Activated CD8-positive, alpha-beta T cell treated with anti-CD3 and anti-CD28 coated beads, Interleukin-2, amount 10 ng/mL, durations not matched to agents 7 days and 5 days (primary cell): ENCODE measurements at places on chromosomes 3 and 15. TPM values are rescaled to one million over a fixed set of nuclear protein-coding genes. Genes with fewer than 3 reads are reported as not detected.

RIOX2 gene
- 27.9 TPM for total RNA-seq

CCDC39 gene
- total RNA-seq = not detected

VGLL3 gene
- total RNA-seq = not detected

SLC6A1 gene
- total RNA-seq = not detected

CHL1 gene
- not detected for total RNA-seq

NOX5 gene
- total RNA-seq = not detected

HRG gene
- not detected for total RNA-seq

SETD5 gene
- 126 TPM for total RNA-seq

ISY1 gene
- 57.9 TPM for total RNA-seq

STRA6 gene
- total RNA-seq = not detected

AGBL1 gene
- total RNA-seq = not detected

MNS1 gene
- 0.47 TPM for total RNA-seq

LTK gene
- 0.21 TPM for total RNA-seq

KLHL40 gene
- not detected for total RNA-seq

SAMD7 gene
- not detected for total RNA-seq

PIK3CA gene
- total RNA-seq = 23.9 TPM

SCG3 gene
- not detected for total RNA-seq

SLC12A8 gene
- 0.45 TPM for total RNA-seq

SLC9C1 gene
- not detected for total RNA-seq

BLM gene
- 52.3 TPM for total RNA-seq

CFAP100 gene
- total RNA-seq = not detected

SV2B gene
- total RNA-seq = not detected

CSPG4 gene
- total RNA-seq = not detected

ATP6V1A gene
- total RNA-seq = 39.8 TPM

ACP3 gene
- total RNA-seq = not detected

HTR3E gene
- not detected for total RNA-seq

ACTRT3 gene
- total RNA-seq = 0.66 TPM

ZIC4 gene
- not detected for total RNA-seq

CADPS gene
- not detected for total RNA-seq

WDR72 gene
- not detected for total RNA-seq

GOLGA6D gene
- total RNA-seq = not detected

SERINC4 gene
- 0.39 TPM for total RNA-seq

MYO1E gene
- total RNA-seq = 90.4 TPM

ZKSCAN7 gene
- 2.4 TPM for total RNA-seq

CCR2 gene
- total RNA-seq = 70.9 TPM

ILDR1 gene
- total RNA-seq = not detected

PP2D1 gene
- total RNA-seq = not detected

RAD54L2 gene
- 28.9 TPM for total RNA-seq

GOLGA6L26 gene
- total RNA-seq = not detected

BCL2A1 gene
- total RNA-seq = 23.1 TPM

C2CD4B gene
- not detected for total RNA-seq

WDR82 gene
- 131 TPM for total RNA-seq

ITPKA gene
- total RNA-seq = 0.24 TPM

C3orf52 gene
- total RNA-seq = 2.5 TPM

ZPLD1 gene
- total RNA-seq = not detected

ATP13A5 gene
- total RNA-seq = not detected

GHSR gene
- total RNA-seq = not detected

FSTL1 gene
- total RNA-seq = 0.37 TPM

CLDN18 gene
- total RNA-seq = not detected

DNAH1 gene
- total RNA-seq = 20.2 TPM

LYSMD4 gene
- 8.9 TPM for total RNA-seq

AGTR1 gene
- total RNA-seq = not detected
